ENCODE measurements at places on chromosomes 13 and 19.

- no peak for DNase-seq
Observed at GRCh38 chr13:43978688-43979087, 99.0 kb downstream of the LACC1 start.

DNA sequence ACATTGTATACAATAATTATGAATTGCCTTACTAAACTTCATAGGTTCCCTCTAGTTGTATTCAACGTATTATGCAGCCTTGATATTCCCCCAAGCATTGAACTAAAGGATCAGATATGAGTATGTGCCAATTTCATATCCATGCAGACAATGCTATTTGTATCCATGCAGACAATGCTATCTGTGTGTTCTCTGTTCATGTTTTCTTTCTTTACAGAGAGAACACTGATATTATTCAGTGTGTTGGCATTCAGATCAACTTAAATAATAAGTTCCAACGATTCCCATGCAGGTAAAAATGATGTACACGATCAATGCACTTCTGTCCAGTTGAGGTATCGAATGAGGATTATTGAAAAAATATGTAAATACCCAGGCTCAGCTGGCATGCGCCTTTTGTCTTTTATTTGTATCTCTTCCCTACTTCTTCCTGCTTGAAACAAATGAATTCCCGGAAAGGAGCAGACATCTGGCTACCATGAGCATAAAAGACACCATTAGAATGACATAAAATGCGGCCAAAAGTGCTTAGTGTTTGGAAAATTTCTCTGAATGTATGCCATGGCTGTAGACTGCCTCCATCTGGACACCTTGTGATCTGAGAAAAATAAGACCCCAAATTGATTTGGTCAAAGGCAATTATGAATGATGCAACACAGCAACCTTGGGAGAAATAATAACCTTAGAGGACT, 731.5 kb downstream of the SLITRK1 start:
- no peak for DNase-seq

DNA sequence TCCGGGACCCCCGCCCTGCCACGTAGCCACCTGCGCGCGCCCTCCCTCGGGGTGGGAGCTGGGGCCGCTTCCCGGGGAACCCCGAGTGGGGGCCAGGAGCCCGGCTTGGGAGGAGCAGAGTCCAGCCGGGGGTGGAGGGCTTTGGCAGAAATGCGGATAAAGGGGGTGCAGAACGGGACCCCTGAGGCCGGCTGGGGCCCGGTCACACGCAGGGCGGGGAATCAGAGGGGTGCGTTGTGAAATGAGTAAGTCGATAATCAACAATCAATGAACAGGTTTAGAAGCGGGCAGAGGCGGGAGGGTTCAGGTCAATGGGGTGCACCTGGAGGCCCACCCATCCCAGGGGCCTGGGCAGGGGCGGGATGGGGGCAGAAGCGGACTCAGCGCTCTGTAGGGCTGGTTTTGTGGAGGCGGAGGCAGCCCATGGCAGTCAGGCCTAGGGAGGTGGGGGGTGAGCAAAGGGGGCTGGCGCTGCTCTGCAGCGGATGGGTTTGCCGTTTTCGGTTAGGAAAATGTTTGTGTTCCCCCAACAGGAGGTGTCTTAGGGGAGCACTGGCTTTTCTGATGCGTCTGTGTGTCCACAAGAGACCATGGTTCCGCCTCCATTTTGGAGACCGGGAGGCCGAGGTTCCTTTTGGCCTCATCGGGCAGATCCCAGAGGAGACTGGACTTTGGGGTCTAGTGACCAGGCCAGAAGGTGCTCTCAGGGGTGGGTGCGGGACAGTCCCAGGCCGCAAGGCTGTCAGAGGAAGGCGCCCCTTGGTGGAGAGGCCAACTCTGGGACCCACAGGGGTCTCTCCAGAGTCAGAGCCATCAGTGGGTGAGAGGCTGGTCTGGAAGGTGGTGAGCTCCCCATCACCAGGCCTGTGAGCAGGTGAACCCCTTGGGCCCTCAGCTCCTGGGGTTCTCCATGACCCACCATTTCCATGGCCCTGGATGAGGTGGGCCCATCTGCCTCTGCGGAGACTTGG, 683 bp upstream of the DIRAS1 start:
- DNase-seq = no peak

DNA sequence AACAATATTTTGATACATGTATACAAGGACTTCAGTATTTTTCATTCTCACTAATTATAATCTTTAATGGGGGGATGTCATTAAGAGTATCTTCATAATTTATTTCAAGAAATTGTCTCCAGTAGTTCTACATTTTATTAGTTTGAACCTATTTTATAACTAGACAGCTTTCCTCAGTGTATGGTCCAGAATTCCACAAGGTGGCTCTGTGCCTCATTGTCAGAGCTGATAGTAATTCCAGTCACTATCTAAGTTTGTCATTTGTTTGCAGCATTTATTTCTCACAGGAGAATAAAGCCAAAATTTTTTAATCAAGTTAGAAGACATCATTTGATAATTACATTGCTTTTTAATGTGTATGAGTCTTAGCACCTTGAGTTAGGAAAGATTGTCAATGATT, 1633.0 kb upstream of the PCDH20 start:
- DNase-seq = peak; percentile 16

GRCh38 chr19:58252102-58252685, 23.5 kb downstream of the ZNF544 start:
- no peak for DNase-seq

DNA sequence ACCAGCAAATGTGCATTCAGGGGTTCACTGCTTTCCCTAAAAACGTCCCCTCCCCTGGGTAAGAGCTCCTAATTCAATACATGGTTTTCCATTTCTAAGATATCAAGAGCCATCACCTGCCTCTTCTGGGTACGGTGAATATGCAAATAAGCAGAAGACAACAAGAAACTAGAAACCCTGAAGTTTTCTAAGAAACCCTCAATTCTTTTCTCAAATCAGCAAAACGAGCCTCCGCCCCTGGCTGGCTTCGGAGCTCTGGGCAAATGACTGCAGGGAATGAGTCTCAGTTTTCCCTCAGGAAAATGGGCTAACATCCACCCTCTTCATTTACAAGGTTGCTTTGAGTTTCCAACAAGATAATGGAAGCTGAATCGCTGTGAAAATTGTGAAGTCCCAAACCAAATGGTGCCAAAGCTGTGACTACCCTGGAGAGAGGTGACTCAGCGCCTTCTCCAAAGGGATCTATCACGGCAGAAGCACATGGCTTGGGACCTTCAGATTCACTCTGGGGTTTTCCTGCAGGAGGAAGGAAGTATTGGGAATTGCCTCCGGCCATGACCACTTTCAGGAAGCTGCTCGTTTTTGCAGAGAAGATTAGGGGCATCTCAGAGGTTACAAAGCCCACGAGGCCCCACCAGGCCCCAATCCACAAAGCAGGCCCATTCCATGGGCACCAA, 26.6 kb downstream of the KLF2 start:
- no peak for DNase-seq

DNA sequence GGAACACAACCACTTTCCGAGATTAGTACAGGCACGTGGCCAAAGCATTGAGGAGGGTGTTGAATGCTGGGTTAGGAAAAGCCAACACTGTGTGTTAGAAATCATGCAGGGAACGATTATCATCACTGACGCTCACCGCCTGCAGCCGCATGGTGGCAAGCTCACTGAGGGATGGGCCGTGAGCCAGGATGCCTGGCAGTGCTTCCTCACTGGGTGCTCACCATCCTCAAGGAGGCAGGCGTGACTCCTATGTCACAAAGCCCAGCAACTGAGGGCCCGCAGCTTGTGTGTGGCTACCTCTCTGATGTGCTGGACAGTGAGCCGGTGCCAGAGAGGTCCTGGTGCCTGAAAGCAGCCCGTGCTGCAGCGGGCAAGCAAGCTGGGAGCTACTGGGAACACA, 30.4 kb upstream of the TIMM44 start:
- DNase-seq = no peak

DNA sequence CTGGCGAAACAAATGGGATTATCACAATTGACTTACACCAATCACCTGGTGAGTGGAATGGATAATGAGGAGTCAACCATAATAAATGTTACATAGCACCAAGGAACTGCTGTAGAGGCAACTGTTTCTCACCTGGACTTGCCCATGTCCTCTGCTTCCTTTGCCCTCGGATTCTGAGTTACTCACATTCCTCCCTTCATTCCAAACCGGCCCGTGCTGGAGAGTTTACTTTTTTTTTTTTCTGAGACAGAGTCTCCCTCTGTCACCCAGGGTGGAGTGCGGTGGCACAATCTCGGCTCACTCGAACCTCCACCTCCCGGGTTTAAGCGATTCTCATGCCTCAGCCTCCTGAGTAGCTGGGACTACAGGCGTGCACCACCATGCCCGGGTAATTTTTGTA, 41.5 kb upstream of the TSC22D1 start:
- DNase-seq = no peak

DNA sequence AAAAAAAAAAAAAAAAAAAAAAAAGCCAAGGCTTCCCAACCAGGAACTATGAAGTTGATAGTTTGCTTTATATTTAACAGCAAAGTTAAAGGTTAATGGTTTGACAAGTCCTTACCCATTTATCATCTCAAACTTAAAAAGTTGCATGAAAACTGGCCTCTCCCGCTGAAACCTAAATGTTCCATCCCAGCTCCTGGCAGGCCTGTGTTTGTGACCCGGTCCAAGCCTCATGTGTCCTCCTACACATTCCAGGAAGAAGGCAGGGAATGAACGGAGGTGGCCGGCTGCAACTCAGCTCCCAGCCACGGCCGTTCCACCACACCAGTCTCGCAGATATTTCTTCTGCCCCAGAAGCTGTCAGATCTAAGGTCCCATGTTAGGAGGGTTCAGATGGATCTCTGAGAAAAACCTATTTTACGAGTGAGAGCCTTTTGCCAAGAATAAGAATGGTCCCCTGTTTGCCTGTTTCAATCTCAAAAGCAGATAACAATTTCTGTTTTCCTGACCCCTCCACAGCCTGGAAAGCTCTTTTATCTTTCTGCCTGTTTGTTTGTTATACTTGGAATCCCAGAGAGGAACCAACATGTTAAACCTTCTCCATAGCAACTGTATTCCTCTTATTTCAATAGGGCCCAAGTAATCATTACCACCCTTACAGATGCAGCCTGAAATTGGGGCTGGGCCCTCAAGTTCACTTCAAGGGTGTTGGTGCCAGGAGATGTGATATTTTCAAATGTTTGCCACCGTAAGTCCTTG, 56.5 kb downstream of the KCTD12 start:
- DNase-seq = no peak

GRCh38 chr19:29724746-29725145, 9.7 kb upstream of the C19orf12 start:
- no peak for DNase-seq

- DNase-seq = peak; percentile 59
Observed at GRCh38 chr19:1624458-1624857, 19.2 kb upstream of the UQCR11 start.

GRCh38 chr13:43008596-43008995, 14.8 kb upstream of the DNAJC15 start:
- DNase-seq = no peak

GRCh38 chr19:4730740-4731171, 7.1 kb upstream of the DPP9 start:
- peak; percentile 26 for DNase-seq

DNA sequence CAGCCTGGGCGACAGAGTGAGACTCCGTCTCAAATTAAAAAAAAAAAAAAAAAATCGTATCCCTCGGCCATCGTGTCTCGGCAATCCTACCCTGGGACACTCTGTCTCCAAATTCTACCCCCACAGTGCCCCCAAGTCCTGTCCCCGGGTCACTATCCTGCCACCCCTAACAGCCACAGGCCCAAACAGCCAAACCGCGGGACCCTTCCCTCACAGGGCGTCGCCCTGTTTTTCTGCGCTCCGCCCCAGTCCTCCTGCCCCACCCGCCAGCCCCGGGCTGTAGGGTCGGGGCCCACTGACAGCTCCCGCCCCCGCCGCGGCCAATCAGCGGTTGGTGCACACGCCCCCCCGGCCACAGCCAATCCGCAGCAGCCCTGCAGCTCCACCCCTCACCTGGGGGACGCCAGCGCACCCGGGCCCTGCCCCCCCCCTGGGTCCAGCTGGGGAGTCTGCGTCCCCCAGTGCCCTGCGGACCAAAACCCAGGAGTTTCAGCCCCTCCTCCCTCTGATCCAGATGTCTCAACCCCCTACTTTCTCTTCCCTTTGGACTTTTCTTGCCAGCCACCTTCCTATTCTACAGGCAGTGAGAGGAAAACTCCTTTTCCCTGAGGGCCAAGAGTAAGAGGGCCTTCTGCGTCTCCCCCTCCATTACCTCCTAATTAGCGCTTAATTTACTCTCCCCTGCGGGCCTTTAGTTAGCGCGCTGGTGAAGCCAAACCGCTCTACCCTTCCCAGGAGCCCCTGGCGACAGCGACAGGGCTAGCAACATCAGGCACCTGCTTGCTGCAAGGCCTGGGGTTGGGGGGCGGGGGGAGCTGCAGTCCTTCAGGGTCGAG, 1.5 kb upstream of the BCAT2 start:
- DNase-seq = peak; percentile 11

GRCh38 chr13:36801035-36801434, 18.0 kb upstream of the RFXAP start:
- no peak for DNase-seq

DNA sequence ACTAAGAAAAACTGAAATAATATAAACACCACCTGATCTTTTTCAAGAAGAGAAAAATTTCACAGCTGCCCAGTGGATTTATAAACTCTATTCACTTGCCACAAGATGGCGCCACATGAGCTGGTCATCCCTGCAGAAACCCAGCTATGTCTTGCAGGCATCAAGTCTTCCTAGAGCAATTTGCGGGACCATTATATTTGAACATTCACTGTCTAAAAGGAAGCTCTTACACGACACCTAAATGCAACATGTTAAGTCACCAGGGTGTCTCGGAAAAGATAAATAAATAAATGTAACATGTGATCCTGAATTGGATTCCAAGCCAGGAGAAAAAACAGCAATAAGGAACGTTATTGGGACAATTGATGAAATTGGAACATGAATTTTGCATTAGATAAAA, 20.3 kb upstream of the AKT2 start:
- peak; percentile 85 for DNase-seq

GRCh38 chr13:113113846-113114271, 8.3 kb downstream of the F7 start:
- DNase-seq = no peak

GRCh38 chr13:37636701-37637100, 38.1 kb upstream of the POSTN start:
- no peak for DNase-seq

GRCh38 chr13:40407567-40407966, 258.9 kb downstream of the FOXO1 start:
- no peak for DNase-seq

DNA sequence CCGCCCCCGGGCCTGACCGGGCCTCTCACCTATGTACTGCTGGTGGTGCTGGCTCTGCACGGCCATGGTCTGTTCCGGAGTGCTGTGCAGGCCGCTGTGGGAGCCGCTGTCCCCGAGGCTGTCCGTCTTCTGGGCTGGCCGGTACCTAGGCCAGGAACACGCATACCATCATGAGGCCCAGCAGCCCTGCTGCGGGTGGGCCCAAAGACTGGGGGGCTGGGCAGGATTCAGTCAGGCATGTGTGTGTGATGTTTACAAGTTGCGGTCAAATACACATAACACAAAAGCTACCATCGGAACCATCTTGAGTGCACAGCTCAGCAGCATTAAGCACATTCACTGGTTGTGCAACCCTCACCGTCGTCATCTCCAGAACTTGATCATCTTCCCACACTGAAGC, 32.2 kb upstream of the RANBP3 start:
- DNase-seq = no peak

Data from Kasumi-1 (cell line).